ENCODE measurements at places on chromosomes 6 and 20.

GRCh38 chr20:49792006-49792405 is 20.6 kb upstream of the SLC9A8 start:
- no peak for DNase-seq
- no peaks in the 10 kb centered on the region for H3K36me3 ChIP-seq
- H3K4me1 ChIP-seq: peaks cover 9% of the 10 kb centered on the region
- no peaks in the 10 kb centered on the region for H3K27me3 ChIP-seq
- no peak overlapping the region for H3K4me3 ChIP-seq

GRCh38 chr6:91447530-91448254 is 860.8 kb upstream of the MAP3K7 start:
- H3K4me1 ChIP-seq: no peaks in the 10 kb centered on the region
- H3K27ac ChIP-seq: no peak overlapping the region
- no peak overlapping the region for H3K4me3 ChIP-seq
- DNase-seq: no peak
- no peaks in the 10 kb centered on the region for H3K36me3 ChIP-seq
- H3K27me3 ChIP-seq: no peaks in the 10 kb centered on the region

DNA sequence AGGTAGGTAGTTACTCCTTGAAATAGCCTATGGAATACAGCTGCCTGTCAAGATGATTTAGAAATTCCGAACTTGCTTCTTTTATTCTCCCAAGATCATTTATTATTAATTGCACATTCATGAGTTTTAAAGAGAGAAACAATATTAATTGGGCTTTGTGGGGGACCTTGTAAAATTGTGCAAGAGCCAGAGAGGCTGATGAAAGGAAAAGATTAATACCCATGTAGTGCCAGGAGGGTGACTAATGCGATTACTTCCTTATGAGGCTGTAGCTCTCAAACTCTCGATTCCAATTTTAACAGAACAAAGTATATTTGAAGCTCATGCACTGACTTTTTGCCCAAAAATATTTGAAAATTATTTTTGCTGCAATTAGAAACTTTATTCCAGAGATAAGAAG is 423.8 kb upstream of the ID4 start:
- no peak overlapping the region for H3K27ac ChIP-seq
- no peaks in the 10 kb centered on the region for H3K36me3 ChIP-seq
- no peak for DNase-seq
- no peak overlapping the region for H3K4me3 ChIP-seq
- no peaks in the 10 kb centered on the region for H3K27me3 ChIP-seq
- no peaks in the 10 kb centered on the region for H3K4me1 ChIP-seq

- no peak overlapping the region for H3K27ac ChIP-seq
- no peak for DNase-seq
- H3K4me1 ChIP-seq: no peaks in the 10 kb centered on the region
- H3K4me3 ChIP-seq: no peak overlapping the region
Observed at GRCh38 chr6:130824978-130825694, 2.1 kb upstream of the SMLR1 start.

- no peaks in the 10 kb centered on the region for H3K4me1 ChIP-seq
- no peak overlapping the region for H3K4me3 ChIP-seq
- no peaks in the 10 kb centered on the region for H3K27me3 ChIP-seq
- H3K36me3 ChIP-seq: no peaks in the 10 kb centered on the region
- no peak for DNase-seq
- H3K27ac ChIP-seq: no peak overlapping the region
Observed at GRCh38 chr20:4550740-4551139, 171.0 kb upstream of the PRND start.

DNA sequence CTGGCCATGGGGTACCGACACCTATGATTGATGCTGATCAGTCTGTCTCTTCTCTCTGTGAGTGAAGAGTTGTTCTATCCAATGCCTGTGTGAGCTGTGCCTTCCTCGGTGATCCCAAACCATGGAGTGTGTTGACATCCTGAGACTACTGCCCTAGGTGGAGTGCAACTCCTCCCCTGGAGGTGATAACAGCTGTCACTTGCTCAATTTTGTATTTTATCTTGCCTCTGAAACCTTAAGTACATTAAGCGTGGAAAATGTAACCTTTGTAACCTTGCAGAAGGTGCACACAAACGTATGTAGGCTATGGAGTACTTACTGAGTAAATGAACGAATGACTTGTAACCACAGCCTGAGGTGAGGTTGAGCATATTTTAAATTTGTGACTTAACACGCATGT is 256.2 kb downstream of the FNDC1 start:
- H3K36me3 ChIP-seq: no peaks in the 10 kb centered on the region
- DNase-seq: no peak
- H3K4me3 ChIP-seq: no peak overlapping the region
- H3K4me1 ChIP-seq: no peaks in the 10 kb centered on the region

DNA sequence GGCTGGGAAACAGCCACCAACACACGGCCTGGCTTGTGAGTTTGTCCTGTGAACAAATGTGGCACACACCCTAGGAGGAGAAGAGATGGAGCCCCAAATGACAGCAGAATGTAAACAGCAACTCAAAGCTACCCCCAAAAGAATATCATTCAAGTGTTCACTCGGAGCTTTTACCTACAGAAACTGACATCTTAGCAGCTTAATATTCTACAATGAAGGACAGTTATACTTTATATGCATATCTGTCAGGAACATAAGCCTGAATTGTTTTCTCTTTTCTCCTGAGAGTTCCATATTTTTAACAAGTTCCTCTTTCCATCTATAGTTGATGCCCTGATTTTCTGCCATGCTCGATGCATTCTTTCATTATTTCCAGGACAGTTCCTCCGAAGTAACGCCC is 566.0 kb upstream of the MAP3K7 start:
- no peak for DNase-seq
- H3K27me3 ChIP-seq: no peaks in the 10 kb centered on the region
- no peaks in the 10 kb centered on the region for H3K4me1 ChIP-seq
- no peak overlapping the region for H3K4me3 ChIP-seq

- H3K36me3 ChIP-seq: no peaks in the 10 kb centered on the region
- H3K4me1 ChIP-seq: no peaks in the 10 kb centered on the region
Observed at GRCh38 chr20:24880356-24880755, 68.7 kb upstream of the CST7 start.

GRCh38 chr6:26124781-26125685 is 37.8 kb downstream of the HFE start:
- peaks cover 32% of the 10 kb centered on the region for H3K4me1 ChIP-seq
- no peaks in the 10 kb centered on the region for H3K27me3 ChIP-seq
- peak overlapping the region; percentile 91 for H3K4me3 ChIP-seq
- peaks cover 3% of the 10 kb centered on the region for H3K36me3 ChIP-seq
